ENCODE measurements at places on chromosomes 13 and 19.
A peak's percentile ranks its signal among the peaks of the same experiment; 100 is the strongest.

DNA sequence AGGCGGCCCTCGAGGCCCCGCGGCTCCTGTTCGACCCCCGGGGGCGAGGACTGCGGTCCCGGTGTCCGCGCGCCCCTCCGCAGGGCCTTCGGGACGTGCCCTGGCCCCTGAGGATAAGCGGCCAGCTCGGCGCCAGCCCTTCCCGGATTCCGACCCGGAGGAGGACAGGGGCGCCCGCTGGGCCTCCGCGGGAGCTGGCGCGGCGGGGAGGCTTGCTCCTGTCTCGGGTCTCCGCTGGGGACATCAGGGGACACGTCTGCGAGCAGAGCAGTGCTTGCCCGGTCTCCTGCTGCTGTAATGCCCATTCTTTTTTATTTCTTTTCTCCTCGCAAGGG lies 829 bp downstream of the B3GLCT start:
- no peak for DNase-seq

- DNase-seq, result no peak
Measured at GRCh38 chr13:88294368-88294767, 623.2 kb downstream of the SLITRK5 start.

DNA sequence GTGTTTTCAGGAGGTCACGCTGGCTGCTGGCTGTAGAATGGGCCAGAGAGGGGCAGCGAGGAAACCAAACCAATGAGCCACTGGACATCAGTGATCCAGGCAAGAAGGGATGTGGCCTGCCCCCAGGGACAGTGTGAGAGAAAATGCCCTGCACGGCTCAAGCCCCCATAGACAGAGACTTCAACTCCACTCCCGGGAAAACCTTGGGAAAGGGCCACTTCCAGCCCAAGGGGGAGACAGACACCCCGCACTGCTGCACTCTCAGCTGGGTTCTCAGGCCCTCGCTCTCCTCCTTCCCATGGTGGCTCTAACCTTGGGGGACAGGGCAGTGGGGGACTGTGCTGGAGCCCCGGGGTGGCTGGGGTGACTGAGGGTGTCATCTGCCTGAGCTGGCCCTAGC lies 172.0 kb downstream of the KATNAL1 start:
- no peak for DNase-seq

GRCh38 chr19:49347835-49348234 lies 12.6 kb downstream of the CD37 start:
- DNase-seq, result peak; percentile 57

DNA sequence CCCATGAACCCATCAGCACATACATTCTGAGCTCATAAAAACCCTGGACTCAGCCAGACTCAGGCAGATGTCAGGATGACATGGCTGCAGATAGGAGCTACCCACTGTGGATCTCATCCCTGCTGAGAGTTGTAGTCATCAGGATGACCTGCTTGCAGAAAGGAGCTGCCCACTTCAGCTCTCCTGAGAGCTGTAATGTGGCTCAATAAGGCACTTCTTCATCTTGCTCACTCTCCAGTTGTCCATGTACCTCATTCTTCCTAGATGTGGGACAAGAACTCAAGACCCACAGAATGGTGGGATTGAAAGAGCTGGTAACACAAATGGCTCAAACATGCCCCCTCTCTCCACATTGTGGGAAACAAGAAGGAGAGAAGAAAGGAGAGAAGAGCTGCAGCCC lies 58.2 kb downstream of the SLITRK1 start:
- DNase-seq, result no peak

GRCh38 chr13:21234526-21234925 lies 58.1 kb downstream of the MRPL57 start:
- no peak for DNase-seq

DNA sequence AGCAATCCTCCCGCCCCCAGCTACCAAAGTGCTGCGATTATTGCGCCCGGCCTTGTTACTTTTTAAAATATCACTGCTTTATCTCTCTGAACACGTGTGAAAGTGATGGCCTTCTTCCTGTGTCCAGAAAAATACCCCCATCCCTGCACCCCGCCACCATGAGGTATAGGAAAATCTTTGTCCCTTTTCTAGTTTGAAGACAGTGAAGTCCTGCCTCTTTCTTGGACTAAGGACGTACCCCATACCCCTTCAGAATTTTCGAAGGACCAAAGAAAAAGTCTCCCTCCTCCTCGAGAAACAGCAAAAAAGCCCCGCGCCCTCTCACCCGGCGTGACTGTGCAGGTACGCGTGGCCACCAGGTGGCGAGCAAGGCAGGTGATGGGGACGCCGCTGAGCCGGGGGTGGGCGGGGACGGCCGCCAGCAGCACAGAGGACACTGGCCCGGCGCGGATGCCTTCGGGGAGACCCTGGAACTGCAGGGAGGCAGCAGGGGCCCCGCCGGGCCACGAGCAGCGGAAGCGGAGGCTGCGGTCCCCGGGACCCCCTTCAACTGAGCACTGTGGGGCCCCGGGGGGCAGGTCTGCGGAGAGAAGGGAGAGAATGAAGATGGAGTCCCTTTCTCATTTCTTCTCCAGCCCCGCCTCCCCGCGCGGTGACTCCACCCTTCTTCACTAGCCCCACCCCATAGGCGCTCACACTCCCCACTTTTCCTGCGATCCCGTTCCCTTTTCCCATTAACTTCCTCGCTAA lies 3.2 kb downstream of the VSIG10L start:
- DNase-seq, result peak; percentile 47

All from astrocyte (in vitro differentiated cells and primary cell).